ENCODE measurements at places on chromosomes 1 and 21.

- peak; percentile 37 for DNase-seq
Measured at GRCh38 chr1:153465811-153466636, 5.6 kb upstream of the S100A7 start.

- DNase-seq: no peak
Measured at GRCh38 chr21:45335151-45335760, 47.6 kb upstream of the POFUT2 start.

DNA sequence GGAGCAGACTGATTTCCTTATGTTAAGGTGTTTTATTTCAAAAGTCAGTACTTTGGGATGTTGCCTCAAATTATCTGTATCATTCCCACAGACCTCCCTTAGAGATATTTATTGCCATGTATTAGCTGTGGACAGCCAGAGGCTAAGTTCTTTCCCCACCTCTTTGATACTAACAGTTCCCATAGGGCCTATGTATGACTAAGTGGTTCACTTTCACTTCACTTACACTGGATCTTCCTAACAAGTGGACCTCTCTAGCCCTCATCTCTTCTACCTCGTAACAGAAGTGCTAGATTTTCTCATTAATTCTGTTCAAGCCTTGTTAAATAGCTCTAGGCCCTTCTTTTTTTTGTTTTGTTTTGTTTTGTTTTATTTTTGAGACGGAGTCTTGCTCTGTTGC, 6.2 kb downstream of the TRAF5 start:
- no peak for DNase-seq

DNA sequence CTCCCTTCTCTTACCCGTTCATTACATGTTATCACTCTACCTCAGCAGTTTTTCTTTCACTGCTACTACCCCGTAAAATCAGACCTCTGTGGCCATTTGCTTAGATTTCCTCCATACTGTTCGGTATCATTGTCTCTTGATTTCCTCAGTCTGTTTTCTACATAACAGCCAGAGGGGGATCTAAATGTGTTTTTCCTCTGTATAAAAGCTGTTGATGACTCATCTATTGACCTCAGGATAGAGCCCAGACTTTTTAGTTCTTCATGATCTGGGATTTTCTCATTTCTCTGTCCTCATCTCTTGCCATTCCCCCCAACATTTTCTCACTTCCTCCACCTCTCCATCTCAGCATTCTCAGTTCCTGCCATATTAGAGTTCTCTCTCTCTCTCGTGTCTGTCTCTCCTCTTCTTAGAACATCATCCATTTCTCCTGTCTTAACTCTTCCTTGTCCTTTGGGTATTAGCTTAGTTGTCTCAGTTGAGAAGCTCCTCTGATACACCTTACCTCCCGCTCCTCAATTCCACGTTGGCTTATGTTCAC, 10.5 kb downstream of the OTUD3 start:
- no peak for DNase-seq

DNA sequence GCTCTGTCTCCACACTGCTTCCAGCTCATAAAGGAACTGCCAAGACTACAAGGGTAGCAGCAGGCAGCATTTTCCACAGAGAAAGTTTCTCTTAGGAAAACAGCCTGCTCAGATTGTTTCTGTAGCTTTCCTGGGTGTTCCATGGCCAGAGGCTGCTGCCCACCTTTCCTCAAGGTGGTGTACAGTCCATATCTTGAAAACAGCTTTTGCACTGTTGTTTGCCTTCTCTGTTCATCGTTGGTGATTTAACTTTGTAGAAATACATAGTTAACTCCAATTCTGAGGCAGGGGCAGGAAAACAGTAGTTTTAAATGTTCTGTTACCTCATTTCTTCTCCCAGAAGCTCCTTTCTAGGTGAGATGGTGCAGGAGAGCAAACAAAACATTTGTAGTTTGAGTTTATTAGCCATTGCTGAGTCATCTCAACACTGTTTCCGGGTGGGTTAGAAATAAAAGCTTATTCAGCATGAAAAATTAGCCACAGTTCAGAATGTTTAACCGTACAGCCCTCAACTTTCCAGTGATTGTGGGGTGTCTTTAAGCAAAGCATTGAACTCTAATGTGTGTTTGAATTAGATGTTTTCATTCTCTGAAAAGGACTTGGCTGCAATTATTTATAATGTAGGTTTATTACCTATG, 41.7 kb downstream of the DIP2A start:
- DNase-seq: no peak

- DNase-seq: no peak
Measured at GRCh38 chr1:15974855-15975254, 1.0 kb downstream of the ZBTB17 start.

GRCh38 chr1:40986956-40987355, 7.5 kb downstream of the CTPS1 start:
- no peak for DNase-seq

- DNase-seq: no peak
Measured at GRCh38 chr1:41547781-41548560, 63.5 kb upstream of the EDN2 start.

DNA sequence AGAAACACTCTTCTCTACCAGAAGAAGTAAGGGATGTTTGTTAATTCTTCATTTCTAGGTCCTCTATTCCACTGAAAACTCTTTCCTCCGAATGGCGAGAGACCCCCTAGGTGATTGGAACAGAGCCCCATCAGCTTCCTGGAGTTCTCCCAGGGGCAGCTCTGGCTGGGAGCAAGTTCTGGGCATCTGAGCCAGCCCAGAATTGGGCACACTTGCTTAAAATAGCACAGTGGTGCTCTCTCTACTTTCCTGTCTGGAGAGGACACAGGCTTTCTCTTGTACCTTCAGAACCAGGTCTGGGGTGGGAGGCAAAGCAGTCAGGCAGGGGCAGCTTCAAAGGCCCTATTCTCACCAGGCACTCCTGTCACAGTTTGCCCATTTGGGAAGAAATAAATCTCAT, 83.2 kb upstream of the CNTN2 start:
- no peak for DNase-seq

- DNase-seq: no peak
Measured at GRCh38 chr1:211731456-211732292, 56.3 kb upstream of the NEK2 start.

- DNase-seq: no peak
Measured at GRCh38 chr1:6280761-6281451, 20.0 kb upstream of the GPR153 start.

- no peak for DNase-seq
Measured at GRCh38 chr1:217196616-217197015, 434.3 kb downstream of the GPATCH2 start.

- DNase-seq: no peak
Measured at GRCh38 chr21:34730194-34730593, 61.4 kb downstream of the CLIC6 start.

DNA sequence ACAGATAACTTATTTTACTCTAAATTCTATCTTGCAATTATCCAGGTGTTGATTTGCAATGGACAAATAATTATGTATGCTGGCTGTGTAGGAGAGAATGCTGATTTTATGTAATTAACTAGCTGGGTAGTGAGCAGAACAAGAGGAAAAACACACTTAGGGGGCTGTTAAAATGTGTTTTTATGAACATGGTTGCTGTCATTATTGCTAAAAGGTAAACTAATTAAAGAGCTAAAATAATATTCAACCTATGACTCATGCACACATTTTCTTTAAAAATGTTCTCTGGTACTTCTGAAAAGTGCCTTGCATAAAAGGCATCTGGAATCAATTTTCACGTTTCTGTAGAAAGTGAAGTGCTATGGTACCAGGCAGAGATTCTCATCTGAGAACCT, 192.8 kb upstream of the C8B start:
- no peak for DNase-seq

DNA sequence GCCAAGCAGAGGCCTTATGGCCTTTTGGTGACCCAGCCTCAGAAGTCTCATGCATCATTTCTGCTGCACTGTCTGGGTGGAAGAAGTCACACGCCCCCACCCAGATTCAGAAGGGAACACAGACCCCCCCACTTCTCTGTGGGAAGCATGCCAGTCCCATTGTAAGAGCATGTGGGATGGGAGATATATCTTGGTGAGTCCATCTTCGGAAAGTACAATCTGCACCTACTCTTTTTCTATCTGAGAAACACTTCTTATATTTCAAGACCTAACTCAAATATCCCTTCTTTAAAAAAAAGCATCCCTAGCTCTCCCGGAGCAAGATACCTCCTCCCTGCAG, 159.6 kb upstream of the FGGY start:
- DNase-seq: no peak

GRCh38 chr1:216323344-216323743, 99.9 kb downstream of the USH2A start:
- no peak for DNase-seq

DNA sequence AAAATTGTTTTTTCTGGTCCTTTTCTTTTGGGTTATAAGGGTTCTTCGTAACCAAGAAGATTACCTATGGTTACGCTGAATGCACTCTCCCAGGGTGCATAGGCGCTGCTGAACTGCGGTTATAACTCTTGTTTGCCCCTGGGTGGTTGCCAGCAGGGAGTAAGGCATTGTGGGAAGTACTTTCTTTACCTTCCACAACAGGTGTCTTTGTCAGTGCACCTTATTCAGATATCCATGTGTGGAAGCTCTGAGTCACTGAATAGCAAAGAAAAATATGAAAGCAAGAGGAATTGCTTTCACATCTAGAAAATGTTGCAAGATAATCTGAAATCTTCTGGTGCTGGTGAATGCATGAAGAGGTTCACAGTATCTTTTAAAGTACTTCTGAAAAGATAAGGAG, 124.4 kb upstream of the CACYBP start:
- DNase-seq: peak; percentile 28
